ENCODE measurements at places on chromosomes 12 and 14. TPM values are rescaled to one million over a fixed set of nuclear protein-coding genes. Genes with fewer than 3 reads are reported as not detected.

SOX5 gene
- 8.4 TPM for total RNA-seq

KCNH3 gene
- not detected for total RNA-seq

CBX5 gene
- 15.1 TPM for total RNA-seq

MYF5 gene
- total RNA-seq = not detected

TPH2 gene
- total RNA-seq = not detected

WSCD2 gene
- 0.09 TPM for total RNA-seq

BEST3 gene
- total RNA-seq = not detected

GALNT9 gene
- total RNA-seq = 0.25 TPM

CARMIL3 gene
- 0.17 TPM for total RNA-seq

PTMS gene
- total RNA-seq = 106 TPM

DNA sequence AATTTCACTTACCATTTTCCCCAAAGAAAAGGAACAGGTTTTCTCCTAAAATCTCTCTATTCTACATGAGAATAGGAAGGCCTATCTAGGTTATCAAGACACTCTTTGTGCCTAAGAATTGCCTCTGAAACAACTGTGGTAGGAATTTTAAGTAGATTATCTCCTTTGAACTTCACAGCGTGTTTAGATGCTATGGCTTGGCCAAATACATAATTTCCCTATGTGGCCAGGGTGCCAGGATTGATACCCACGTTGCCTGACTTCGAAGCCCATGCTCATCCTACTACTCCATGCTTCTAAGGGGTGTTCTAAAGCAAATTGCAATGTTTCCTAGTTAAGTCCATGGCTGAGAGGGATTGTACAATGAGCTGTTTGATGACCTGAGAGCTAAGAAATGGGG, 241.5 kb upstream of the FBXO33 start:
- DNase-seq = no peak

GRCh38 chr14:86989285-86989684, 1003.7 kb downstream of the GALC start:
- DNase-seq = no peak

DNA sequence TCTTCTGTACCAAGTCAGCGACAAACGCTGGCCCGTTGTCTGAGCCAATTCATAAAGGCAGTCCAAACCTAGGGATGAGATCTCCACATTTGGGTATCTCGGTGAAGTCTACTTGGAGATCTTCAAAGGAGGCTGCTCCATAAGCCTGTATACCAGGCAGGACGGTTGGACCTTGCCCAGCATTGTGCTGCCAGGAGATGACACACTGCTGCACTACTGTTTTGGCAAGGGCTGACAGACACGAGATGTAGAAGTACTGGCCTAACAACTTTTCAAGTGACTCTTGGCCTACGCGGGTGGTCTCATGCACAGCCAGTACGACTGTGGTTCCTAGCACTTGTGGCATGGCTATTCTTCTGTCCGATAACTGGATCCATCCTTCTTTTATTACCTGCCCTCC, 135.3 kb downstream of the SLC38A6 start:
- no peak for DNase-seq

GRCh38 chr12:107032266-107032665, 45.3 kb upstream of the MTERF2 start:
- DNase-seq = no peak

DNA sequence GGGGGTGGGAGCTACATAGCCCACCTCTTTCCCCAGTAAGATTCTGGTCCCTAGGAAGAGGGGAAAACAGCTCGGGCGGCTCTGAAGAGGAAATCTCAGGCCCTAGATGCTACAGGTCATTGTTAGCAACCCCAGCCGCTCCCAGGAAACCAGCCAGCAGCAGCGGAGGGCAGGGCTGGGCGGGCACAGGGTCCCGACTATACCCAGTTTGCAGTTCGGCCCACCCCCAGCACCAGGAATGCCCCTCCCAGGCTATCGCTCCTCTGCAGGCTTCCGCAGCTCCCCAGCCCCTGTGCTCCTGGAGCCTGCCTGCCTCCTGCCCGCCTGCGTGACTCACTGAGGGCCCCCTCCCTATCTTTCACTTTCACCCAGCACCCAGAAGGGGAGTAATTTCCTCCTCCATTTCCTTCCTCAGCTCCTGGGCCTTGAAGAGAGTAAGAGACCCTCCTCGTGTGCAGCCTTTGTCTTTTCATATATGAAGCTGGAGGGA, 27.2 kb upstream of the PNMA1 start:
- DNase-seq = peak; percentile 87

DNA sequence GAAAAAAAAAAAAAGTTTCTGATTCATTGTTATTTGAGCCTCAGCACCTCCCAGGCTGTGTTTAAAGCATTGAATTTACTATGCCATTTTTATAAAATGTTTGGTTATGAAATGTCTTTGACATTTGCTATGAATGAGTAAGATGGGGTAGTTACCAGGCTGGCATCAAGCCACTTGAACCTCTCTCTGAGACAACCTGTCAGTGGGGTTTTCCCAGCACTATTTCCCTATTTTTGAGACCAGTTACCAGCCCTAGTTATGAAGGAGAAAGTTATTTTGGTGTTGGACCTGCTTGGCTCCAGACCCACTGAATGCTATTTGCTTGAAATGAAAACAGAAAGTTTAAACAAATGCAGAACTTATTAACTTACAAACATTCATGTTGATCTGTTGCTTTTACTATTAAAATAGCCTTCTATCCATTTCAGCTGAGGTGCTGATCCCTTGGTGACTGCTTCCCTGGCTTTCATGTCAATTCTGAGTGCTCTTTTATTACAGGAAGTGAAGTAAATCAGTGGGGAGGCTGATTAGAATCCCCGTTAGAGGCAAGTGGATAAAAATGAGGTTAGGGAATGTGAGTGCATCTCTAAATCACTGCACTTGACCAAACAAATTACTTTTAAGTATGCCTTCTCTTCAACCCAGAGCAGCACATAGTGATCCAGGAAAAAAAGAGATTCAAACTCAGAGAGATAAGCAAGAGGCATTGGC, 37.8 kb downstream of the LLPH start:
- no peak for DNase-seq

- no peak for DNase-seq
Observed at GRCh38 chr12:107992870-107993451, 136.1 kb upstream of the WSCD2 start.

DNA sequence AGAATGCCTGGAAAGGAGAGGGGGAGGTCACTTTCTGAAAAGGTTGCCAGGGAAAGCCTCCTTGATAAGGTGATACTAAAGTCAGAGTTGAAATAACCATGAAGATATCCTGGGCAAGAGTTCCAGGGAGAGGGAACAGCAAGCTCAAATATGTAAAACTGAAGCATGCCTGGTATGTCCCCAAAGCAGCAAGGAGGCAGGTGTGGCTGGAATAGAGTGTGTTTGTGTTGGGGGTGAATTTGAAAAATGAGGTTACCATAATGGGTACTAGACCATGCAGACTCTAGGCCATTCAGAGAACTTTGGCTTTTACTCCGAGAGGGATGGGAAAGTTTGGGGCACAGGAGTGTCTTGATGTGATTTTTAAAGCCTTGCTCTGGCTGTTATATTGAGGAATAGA, 66.7 kb upstream of the PTCSC3 start:
- DNase-seq = no peak

GRCh38 chr12:127822809-127823411, 444.1 kb upstream of the TMEM132C start:
- no peak for DNase-seq

GRCh38 chr12:132489078-132489601, 811 bp upstream of the FBRSL1 start:
- DNase-seq = no peak

- no peak for DNase-seq
Observed at GRCh38 chr12:66352197-66352596, 49.9 kb downstream of the HELB start.

GRCh38 chr12:131965073-131965472, 15.3 kb downstream of the EP400 start:
- DNase-seq = no peak

- no peak for DNase-seq
Observed at GRCh38 chr14:64659366-64659765, 44.9 kb upstream of the PLEKHG3 start.

- DNase-seq = no peak
Observed at GRCh38 chr12:126147321-126147720, 1082.1 kb downstream of the AACS start.

DNA sequence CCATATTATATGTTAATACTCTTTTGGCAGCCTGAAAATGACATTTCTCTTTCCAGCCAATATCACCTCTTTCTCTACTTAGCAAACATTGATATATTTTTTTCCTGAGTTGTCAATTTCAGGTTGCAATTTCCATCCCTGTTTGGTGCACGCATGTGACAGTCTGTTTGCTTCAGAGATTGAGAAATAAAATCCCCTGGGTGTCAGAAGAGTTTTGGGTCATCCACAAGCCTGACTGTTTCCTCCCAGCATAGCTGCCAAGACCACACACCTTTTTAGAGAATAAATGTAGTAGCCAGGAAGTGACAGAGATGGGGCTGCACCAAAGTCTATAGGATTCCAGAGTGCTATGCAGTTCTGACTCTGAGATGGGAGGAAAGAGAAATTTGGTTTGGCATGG, 144.9 kb upstream of the NOS1 start:
- DNase-seq = no peak

GRCh38 chr12:44574586-44574985, 301.5 kb downstream of the NELL2 start:
- no peak for DNase-seq

DNA sequence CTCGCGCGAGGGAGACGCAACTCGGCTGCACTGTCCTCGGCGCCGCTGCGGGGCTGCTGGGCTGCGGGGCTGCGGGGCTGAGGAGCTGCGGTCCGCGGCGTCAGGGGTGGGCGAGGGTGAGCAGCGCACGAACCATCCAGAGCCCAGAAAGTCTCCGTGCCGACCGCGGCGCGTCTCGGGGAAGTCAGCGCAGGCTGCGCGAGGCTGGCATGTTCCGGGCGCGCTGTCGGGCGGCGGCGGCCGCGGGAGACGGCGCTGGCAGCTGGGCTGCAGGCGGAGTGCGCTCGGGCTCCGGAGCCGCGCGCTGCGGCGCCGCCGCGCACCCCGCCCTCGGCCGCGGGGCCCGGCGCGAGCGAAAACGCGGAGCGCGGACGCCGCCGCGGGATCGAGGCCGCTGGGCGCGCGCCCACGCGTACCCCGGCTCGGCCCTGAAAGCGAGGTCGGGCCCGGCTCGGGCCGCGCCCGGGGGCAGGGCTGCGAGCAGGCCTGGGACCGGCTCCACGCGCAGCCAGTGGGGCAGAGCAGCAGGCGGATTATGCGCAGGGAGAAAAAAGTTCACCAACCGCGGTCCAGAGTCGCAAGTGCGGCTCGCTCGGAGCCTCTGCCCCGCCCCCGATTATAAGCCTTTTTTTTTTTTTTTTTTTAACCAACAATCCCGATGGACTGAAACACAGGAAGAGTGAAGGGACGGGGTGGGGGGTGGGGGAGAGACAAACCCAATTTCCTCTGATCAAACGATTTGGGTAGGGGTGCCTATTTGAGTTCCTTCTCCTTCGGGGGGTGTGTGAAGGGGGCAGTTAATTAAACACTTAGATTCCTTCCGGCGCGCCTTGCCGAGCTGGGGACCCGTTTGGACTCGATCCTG, at the start of gene PRICKLE1:
PRICKLE1 (minus strand) TSS at position 282 of the 865 bp plus-strand sequence. CDS start 117,230 bp downstream, outside the sequence.
- DNase-seq = no peak

- no peak for DNase-seq
Observed at GRCh38 chr14:98858158-98858557, 413.8 kb downstream of the BCL11B start.

DNA sequence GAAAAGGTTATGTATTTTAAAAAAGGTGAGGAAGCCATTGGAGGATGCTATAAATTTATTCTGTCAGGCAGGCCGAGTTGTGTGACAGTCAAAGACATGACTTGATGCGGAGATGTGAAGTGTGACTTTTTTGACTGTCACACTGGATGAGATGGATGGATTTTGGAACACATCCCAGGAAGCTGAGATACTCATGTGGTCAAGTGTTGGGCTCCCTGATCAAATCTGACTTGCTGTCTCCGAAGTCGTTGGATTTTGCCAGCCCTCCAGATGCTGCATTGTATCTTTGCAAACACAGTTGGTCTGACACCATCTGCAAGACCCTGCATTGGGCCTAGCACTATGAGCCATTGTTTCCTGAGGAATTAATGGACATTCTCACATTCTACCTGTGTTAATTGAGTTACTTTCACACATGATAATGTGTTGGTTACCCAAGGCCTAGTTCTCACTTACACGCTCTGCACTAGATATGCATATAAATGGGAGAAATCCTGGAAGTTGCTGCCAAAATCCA, 204.0 kb upstream of the PRKD1 start:
- DNase-seq = no peak

GRCh38 chr12:104702565-104703139, 245.9 kb downstream of the CHST11 start:
- no peak for DNase-seq

DNA sequence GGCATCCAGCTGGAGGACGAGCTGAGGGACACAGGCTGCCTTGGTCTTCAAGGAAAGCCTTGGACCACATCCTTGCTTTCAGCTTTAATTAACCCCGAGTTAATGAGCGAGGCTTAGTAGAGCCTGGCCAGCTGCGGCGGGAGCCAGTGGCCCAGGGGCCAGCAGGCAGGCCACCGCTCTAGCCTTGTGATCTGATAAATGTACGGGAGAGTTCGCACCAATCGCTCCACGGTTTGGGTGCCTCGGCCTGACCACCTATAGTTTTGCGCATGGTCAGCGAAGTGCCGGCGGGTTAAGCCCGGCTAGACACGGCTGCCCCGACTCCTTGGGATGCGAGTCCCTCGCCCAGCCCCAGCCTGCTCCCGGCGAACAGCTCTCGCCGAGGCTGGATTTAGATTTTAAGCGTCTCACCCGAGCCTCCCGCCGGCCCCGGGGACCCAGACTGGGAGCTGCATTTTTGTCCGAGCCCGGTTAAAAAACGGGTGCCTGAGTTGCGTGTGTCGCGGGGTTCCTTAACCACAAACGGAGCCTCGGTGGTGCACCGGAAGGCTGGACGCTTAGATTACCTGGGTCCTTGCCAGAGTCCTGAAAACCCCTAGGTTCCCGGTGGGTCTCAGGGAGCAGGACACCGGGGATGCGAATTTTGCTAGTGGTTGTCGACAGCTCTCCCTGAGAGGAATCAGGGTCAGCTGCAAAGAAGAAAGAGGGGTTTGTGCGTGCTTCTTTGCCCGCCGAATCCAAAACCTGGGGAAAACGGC, 2.9 kb upstream of the HOXC12 start:
- no peak for DNase-seq

- peak; percentile 46 for DNase-seq
Observed at GRCh38 chr12:63420206-63420644, 248.1 kb downstream of the DPY19L2 start.

- no peak for DNase-seq
Observed at GRCh38 chr12:99020871-99021270, 375.8 kb downstream of the APAF1 start.

- DNase-seq = no peak
Observed at GRCh38 chr12:104083769-104084475, 19.6 kb downstream of the HCFC2 start.
